Activated T-helper 17 cell treated with anti-CD3 and anti-CD28 coated beads, Interleukin-2, amount 50 U/mL, for 72 hours (primary cell): ENCODE measurements at places on chromosomes 4 and X.
A peak's percentile ranks its signal among the peaks of the same experiment; 100 is the strongest.

- ATAC-seq: peak; percentile 29
These were observed 62.9 kb upstream of the HOPX start for GRCh38 chr4:56744030-56744429.

DNA sequence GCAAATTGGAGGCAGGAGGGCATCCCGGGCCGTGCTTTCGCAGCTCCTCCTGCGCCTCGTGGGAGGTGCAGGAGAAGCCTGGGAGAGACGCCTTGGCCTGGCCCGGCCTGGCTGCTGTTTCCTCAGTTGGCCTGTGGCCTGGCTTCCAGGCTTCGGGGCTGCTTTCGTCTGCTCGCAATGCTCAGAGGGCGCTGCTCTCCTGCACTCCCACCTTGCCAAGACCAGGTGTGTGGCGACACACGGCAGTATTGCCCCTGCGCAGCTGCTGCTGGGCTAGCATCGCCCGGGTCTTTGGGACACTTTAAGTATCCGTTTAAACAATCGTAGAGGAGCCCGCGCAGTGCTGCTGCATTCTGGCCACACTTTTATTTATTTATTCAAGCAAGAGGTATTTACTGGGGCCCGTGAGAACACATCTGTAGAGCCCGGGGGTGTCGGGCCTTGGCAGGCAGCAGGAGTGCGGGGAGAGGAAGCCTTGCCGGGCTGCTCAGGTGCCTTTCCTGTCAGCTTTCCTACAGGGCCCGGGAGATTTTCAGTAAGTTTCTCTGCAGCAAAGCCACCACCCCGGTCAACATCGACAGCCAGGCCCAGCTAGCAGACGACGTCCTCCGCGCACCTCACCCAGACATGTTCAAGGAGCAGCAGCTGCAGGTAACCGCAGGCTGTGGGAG lies 26.2 kb upstream of the HGFAC start:
- ATAC-seq: no peak

DNA sequence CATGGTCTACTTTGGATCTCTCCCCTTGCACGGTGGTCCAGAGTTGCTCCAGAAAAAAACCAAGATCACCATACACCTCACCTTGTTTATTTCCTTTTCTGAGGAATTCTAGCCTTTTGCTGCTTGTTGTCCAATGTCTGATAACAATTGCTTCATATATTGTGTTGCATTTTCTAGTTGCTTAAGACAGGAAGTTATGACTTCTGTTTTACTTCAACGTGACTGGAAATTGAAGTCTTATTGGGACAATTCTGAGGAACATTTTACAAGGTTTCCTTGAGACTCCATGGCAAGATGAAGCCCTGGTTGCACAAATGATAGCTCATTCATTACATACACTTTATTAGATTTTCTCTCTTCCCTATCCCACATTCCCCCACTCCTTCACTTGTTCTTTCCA lies 5.2 kb downstream of the CXCL1 start:
- no peak for ATAC-seq

GRCh38 chrX:38102240-38102639 lies 95.9 kb downstream of the SYTL5 start:
- no peak for ATAC-seq

- ATAC-seq: no peak
These were observed 101.4 kb downstream of the GLRA2 start for GRCh38 chrX:14630733-14631132.

- ATAC-seq: no peak
These were observed 615.2 kb downstream of the TRIML1 start for GRCh38 chr4:188754372-188755002.

DNA sequence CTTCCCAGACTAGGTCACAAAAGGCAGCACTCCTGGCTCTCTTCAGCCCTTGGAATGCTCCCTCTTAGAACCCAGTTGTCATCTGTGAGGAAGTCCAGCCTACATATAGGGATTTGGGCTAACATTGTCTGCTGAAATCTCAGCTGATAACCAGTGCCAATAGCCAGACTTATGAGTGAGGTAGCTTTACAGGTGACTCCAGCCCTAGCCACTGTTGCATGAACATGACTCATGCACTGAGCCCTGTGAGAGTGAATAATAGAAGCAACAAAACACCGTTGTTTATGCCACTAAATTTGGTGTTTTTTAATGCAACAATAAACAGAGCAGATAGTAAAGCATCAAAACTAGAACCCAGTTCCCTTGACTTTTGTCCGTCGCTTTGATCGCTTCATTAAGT lies 433.2 kb downstream of the STIM2 start:
- ATAC-seq: no peak

GRCh38 chr4:75338352-75338880 lies 175.8 kb downstream of the RCHY1 start:
- ATAC-seq: no peak

DNA sequence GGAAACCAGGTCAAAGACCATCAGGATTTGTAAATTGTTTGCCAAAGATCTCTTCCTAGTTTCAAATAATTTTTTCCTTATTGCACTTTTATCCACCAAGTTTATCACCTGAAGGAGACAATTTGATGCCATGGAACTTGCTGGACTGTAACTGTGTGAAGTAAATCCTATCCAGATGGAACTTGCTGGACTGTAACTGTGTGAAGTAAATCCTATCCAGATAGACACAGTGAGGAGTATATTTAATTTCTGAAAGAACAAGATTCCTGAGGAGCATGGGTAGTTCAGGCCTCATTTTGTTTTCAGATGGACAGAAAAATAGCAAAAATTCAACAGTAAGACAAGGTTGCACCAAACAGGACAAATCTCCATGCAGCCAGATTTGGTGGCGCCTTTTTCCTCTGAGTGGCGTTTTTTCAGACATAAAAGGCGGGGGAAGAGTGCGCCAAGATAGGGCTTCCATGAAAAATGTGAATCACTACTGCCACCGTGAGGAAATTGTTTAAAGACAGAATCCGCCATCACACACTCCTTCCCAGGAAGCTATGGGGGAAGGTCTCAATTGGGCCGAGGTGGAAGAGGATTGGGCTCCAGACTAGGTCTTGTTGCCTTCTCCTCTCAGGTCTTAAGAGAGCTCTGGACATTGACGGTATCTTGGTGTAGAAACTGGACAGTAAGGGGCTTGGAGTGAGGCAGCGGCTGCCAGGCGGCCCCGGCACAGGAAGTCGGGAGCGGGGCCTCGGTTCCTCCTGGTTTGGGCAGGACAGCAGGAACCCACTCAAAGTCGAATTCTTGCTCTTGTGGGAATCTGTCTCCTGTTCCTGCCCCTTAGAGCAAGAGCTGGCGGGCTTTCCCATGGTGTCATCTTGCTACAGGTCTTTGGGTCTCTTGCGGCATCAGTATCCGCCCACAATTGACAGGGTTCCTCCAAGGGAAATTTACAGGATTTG lies 234.7 kb downstream of the OR13H1 start:
- ATAC-seq: no peak

DNA sequence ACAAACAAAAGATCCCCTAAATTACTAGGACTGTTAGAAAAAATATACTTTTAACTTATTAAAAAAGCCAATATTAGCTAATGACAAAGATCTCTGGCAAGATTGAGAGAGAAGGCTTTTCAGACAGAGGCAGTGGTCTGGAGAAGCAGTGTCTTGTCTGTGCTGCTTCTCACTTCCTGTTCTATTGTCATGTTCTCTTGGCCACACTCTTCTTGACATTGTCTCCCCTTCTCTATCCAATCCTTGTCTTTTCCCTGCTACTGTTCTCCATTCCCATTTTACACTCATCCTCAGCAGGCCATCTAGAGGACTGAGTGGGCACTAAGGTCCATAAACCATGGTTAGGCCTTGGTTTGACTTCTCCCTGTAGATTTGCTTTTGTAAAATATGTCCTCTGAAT lies 14.0 kb upstream of the TAPT1 start:
- no peak for ATAC-seq

DNA sequence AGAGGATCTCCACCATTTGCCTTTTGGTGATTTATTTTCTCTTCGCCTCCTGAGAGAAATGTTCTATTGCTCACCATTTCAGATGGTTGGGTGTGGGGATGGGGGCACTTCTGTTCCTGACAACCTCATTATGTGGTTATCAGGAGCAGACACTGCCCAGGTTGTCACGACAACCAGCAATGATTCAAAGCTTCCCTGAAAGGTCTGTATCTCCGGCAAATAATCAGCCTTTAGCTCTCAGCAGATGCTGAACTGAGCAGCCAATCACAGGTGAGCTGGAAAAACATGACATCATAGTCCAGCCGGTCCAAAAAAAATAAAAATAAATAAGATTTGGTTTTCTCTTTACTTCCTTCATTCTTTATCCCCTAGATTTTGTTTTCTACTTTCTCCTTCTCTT lies 5.5 kb upstream of the PAK3 start:
- ATAC-seq: no peak

DNA sequence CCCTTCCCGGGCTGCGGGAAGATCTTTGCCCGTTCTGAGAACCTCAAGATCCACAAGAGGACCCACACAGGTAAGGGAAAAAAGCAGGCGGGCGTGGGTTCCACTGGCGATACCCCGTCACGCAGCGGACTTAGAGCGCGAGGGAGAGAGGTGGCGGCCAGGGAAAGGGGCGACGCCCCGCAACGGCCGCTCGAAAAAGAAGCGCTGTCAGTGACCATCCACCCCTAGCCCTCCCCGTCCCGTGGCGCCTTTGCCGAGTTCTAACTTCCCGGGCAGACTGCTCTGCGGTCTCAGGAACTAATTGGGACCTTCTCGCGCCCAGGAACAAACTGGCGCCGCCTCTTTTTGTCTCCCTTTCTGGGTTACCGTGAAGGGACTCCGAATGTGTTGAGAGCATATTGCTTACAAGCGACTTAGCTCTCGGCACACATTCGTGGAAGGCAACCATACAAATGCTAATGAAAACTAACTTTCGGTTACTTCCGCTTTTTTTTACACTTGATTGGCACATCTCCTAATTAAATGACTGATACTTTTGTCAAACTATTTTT lies 1.8 kb downstream of the ZIC3 start:
- no peak for ATAC-seq

DNA sequence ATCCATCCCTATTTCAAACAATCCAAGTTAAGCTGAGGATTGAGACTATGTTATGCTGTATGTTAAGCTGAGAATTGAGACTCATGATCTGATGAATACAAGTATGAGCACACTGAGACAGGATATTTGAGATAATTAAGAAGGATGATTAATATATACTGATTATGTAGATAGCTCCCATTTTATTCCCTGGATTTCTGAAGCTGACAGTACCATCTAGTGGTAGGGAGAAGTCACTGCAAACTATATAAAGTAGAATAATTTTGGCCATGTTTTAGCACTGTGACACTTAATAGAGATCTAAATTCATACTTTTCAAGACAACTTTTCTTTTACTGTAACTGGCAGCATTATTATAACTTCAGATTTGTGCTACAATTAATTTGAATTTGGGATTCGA lies 63.8 kb upstream of the HPRT1 start:
- no peak for ATAC-seq

GRCh38 chrX:8668813-8669212 lies 63.1 kb downstream of the ANOS1 start:
- no peak for ATAC-seq

GRCh38 chr4:173214661-173215060 lies 46.0 kb downstream of the GALNT7 start:
- ATAC-seq: no peak

GRCh38 chr4:59570860-59571476 lies 1629.2 kb upstream of the ADGRL3 start:
- ATAC-seq: no peak

DNA sequence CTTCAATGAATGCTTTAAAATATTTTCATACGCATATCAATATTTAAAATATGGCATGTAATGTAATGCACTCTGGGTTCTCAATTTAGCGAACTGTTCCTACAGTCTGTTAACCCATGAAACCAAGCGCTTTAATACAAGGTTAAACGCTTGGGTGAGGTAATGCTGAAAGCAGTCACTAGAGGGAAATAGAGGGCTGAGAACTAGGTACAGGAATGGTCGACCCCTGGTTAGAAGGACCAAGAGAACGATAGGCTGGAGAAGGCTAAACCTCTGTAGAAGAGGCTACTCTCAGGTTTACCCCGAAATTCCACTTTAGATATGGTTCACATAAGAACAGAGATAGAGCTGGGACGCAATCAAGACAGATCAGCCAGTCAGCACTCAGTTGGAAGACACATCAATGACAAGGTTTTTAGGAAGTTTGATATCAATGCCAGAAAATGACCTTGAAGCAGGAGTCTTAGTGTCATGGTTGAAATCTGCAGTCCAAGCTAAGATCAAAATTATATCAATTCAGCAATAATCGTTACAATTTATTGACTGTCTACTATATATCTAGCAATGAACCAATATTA lies 26.9 kb downstream of the ARSJ start:
- peak; percentile 67 for ATAC-seq

DNA sequence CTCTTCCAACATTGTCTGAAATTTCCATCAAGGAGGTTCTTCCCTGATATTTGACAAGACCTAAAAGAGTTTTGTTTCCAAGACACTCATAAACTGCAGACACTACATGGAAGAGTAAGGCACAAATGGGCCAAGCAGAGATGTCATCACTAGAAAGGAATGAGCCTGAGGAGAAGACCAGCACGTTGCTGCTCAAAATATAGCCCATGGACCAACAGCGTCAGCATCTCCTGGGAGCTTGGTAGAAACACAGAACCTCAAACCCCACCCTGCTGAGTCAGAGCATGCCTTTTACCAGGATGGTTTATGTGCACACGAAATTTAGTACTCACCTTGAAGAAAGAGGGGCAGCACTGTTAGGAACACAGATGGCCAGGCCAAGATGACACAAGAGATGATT lies 128.7 kb upstream of the MID1 start:
- no peak for ATAC-seq

GRCh38 chrX:10939424-10939823 lies 171.7 kb upstream of the HCCS start:
- ATAC-seq: no peak

DNA sequence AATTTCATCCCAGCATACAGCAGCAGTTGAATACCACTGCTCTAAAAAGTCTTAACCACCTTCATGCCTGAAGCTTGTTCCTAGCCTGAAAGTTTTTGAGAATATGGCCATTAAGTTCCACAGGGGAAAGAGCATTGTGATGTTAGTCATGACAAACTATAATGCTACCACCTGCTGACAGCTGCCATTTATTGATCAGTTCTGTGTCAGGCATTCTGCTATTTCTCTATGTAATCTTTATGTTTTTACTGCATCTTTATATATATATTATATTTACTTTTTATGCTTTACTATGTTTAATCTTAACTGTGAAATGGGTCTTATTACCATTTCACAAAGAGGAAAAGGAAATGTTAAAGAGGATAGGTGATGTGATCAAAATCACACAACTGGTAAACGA lies 54.0 kb downstream of the ARX start:
- ATAC-seq: no peak
